Stimulated activated CD8-positive, alpha-beta memory T cell treated with anti-CD3 and anti-CD28 coated beads, Interleukin-15, amount 100 ng/mL, for 1 hour (primary cell): ENCODE measurements at places on chromosomes 16 and 17.

DNA sequence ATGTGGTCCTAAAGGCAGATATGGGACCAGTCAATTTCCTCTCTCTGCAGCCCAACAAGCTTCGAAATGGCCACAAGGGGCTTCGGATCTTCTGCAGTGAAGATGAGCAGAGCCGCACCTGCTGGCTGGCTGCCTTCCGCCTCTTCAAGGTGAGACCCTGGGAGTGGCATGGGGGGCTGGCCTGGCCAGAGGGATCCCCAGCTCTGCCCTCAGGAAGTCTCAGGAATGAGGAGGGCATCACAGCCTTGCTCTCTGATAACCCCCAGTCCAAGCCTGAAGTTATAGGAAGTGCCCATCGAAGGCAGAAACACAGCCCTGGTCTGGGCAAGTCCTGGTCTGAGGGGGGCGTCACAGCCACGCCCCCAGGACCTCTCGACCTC, 7.1 kb downstream of the GRB7 start:
- no peak for DNase-seq

- DNase-seq = no peak
These were observed 12.2 kb upstream of the PRKCA start for GRCh38 chr17:66290101-66290722.

- DNase-seq = no peak
These were observed 77.1 kb upstream of the GSE1 start for GRCh38 chr16:85536073-85536410.

- DNase-seq = no peak
These were observed 75.9 kb downstream of the PRKCA start for GRCh38 chr17:66378296-66378695.

DNA sequence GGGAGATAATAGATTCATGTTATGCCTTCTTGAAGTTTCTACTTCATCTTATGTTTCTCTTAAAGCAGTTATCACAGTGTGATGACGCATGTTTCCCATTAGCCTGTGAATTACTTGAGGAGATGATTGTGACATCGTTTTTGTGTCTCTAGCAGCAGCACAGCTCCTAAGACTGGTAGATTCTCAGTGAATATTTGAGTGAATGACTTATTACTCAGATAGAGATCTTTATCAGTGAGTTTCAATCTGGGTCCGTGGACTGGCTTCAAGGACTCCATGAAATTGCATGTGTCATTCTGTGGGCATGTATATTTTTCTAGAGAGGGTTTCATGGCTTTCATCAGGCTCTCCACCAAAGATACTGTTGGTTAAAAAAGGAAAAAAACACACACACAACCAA, 29.9 kb downstream of the YPEL2 start:
- DNase-seq = no peak

GRCh38 chr17:69716556-69716955, 302.1 kb downstream of the MAP2K6 start:
- DNase-seq = no peak

DNA sequence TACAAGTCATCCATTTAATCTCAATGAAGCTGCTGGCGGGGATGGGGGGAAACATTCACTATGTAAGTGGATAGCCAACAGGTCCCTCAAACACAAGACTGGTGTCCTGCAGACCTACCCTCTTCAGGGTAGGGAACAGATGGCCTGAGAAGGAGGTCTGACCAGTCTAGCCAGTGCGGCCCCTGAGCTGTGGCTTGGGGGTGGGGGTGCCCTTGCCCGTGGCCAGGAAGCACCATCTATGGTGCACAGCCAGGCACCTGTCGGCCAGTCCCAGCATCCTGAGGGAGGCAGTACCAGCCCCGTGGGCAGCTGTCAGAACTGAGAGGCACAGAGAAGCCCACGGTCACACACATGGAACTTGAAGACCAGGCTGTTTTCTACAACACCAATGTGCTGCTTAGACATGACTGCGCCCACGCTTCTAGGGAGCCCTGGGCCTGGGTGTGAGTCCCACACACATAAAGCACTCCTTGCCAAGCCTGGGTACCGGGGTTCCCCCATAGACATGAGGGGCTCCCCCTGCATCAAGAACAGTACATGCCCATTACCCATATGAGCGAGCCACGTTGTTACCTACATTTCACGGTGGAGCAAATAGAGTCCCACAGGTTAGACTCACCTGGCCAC, 40.9 kb downstream of the RMI2 start:
- DNase-seq = no peak

DNA sequence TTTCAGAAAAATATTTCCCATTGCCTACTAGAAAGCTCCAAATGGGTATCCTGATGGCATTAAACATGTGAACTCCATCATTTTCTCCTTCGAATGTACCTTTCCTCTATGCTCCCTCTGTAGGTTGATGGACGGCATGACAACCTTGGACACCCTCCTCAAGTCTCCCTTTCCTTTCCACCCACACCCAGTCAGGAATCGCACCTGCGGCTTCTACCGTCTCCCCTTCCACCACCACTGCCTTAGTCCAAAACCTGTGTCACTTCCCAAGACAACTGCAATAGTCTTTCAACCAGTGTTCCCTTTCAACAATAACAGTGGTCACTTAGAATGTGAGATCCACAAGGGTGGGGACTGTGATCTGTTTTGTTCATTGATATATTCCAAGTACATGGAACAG, 233.1 kb upstream of the AXIN2 start:
- no peak for DNase-seq

DNA sequence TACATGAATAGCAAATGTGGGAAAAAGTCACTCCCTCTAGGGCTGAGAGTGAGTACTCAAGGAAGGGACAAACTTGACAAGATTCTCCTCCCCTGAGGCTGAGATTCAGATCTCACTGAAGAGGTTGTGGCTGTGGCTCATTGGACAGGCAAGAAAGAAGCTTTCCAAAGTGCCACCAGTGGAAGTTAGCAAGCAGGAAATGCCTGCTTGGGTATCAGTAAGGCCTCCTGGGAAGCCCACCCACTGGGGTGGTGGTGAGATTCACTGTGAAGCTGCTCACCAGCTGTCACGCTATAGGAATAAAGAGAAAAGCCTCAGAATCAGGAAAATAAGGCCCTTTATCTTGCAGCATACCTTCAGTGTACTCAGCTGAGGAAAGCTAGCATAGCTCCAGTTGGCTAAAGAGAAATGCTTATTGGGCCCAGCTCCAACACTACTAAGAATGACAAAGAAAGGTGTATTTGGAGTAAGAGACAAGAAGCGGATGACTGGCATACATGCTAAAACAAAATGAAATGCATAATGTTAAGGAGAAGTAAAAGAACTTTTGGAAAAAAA, 274.4 kb upstream of the TOM1L1 start:
- no peak for DNase-seq

DNA sequence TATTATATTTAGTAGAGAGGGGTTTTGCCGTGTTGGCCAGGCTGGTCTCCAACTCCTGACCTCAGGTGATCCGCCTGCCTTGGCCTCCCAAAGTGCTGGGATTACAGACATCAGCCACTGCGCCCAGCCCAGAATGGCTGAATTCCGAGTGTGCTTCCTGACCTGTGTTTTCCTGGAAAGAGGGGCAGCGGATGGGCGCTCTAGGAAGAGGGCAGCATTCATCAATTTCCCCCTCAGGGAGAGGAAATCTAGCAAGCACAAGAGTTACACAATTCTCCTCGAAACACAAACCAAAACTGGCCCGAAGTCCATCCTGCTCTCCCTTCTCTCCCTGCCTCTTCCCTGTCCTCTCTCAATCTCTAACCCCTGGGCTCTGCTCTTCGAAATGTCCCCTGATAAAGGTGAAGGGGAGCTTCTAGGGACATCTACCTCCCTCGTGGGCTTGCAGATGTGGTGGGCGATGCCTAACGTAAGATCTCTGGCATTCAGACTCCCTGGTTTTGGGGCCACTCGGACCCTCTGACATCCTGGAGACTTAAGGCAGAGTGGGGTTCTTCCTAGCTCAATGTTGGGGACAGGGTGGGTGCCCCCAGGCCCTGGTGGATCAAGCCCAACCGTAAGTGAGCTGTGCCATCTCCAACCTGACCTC, 1.0 kb downstream of the IL27 start:
- DNase-seq = no peak

- no peak for DNase-seq
These were observed 32.5 kb upstream of the CCR7 start for GRCh38 chr17:40597556-40598300.

- peak; percentile 33 for DNase-seq
These were observed 233.6 kb downstream of the SEC14L1 start for GRCh38 chr17:77374170-77374936.

DNA sequence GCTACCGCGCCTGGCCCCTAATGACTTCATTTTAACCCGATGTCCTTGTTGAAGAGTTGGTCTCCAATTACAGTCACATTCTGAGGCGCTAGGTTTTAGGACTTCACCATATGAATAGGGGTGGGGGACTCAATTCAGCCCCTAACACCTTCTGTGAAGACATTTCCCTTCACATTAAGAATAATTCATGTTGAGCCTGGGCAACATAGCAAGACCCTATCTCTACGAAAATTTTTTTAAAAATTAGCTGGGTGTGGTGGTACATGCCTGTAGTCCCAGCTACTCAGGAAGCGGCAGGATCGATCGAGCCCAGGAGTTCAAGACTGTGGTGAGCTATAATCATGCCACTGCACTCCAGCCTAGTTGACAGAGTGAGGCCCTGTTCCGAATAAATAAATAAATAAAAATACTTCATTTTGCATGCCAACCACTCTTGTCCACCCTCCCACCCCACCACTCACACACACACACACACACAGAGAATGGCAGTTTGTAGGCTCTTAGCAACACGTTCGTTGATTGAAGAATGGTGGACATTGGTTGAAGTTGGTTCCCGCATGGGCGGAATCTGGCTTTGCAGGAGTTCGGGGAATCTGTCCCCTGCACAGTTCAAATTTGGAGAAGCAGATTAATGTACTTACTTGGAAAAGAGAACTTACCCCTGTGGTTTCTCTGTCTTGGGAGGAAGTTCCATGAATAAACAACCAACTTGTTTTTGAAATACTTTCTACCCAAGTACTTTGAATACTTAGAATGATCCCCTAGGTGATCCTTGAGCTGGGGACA, 27.8 kb upstream of the TVP23A start:
- no peak for DNase-seq

DNA sequence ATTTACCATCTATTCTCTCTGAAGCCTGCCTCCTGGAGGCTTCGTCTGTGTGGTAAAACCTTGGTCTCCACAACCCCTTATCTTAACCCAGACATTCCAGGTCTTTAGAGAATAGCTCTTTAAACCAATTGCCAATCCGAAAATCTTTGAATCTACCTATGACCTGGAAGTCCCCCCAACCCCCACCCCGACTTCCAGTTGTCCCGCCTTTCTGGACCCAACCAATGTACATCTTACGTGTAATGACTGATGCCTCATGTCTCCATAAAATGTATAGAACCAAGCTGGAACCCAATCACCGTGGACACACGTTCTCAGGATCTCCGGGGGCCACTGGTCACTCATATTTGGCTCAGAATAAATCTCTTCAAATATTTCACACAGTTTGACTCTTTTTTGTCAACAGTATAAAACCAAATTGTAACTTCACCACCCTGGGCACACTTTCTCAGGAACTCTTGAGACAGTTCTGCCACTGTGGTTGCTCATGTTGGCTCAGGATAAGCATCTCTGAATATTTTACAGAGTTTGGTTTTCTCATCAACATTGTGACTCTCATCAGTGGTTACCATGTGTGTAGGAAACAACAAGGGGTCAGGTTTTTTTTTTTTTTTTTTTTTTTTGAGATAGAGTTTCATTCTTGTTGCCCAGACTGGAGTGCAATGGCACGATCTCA, 18.1 kb upstream of the DNAH17 start:
- no peak for DNase-seq

GRCh38 chr16:67164599-67165061, at the start of gene HSF4:
TSS of gene HSF4 (plus strand) at chr16:67164745. CDS start at chr16:67164812, 67 bp downstream.
- no peak for DNase-seq

DNA sequence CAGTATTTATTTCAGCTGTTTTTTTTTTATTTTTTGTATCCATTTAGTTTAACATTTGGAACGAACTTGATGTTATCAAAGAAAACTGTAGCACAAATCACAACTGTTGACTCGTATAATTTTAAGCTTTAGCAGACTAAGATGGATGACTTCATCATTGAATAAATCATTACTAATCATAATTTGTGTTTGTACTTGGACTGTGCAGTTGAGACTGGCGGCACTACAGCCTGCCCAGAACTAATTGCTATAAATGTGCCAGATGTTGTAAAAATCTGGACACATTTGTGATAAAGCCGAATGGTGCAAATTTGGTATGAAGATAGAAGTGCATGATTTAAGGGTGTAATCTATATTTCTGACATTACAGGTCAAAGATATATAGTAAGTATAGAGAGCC, 897.7 kb upstream of the CDH8 start:
- no peak for DNase-seq

DNA sequence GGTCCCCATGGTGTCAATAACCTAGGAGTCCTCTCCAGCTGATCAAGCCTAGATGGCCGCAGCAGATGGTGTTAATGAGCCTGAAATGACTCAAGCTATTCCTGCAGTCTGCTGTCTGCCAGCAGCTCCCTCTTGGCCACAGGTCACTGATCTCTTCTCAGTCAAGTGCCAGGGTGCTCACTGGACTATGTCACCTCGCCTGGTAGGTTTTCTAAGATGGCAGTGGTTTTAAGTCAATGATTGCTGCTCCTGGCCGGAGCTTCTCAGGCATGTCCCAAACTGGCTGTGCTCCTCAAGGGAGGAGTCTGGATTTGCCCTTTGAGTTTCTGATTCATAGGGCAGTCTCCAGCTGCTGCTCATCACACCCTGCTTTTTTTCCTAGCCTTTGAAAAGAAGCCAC, 58.6 kb upstream of the SHISA6 start:
- no peak for DNase-seq

DNA sequence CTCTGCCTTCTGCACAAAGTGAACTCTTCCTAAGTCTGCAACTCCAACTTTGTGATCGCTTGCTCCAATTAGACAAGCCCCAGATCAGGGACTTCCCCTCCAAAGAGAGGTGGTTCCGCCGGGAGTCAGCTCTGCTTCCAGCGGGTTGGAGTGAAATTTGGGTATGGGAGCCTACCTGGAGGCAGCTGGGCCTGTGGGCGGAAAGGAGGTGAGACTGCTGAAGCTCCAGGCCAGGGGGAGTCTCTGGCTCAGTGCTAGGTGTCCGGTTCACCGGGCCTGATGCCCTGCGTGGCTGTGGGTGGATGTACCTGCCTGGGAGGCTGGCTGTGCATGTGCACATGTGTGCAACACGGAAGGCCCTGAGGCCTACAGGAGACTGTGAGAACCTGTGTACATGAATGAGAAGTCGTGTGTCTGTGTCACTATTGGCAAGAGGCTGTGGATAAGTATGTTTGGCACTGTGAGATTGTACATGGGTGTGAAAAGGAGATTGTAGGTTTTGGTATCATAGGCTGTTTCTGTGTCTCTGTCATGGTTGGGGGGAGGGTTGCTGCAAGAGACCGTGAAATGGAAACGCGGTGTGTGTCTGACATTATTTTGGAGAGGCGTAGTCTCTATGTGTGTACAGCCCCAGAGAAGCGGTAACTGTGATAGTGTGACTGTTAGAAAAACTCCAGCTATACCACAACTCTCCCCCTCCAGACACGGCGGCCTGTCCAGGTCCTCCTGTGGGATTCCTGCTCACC, 4.2 kb downstream of the LHX1 start:
- no peak for DNase-seq
